Stimulated activated CD8-positive, alpha-beta memory T cell treated with anti-CD3 and anti-CD28 coated beads, Interleukin-4, amount 100 ng/mL, for 1 hour (primary cell): ENCODE measurements at places on chromosomes 7 and 10.

GRCh38 chr10:43110338-43111071 lies 27.7 kb upstream of the CSGALNACT2 start:
- no peak for DNase-seq

GRCh38 chr7:33719059-33719581 lies 186.2 kb upstream of the BMPER start:
- DNase-seq, result no peak

DNA sequence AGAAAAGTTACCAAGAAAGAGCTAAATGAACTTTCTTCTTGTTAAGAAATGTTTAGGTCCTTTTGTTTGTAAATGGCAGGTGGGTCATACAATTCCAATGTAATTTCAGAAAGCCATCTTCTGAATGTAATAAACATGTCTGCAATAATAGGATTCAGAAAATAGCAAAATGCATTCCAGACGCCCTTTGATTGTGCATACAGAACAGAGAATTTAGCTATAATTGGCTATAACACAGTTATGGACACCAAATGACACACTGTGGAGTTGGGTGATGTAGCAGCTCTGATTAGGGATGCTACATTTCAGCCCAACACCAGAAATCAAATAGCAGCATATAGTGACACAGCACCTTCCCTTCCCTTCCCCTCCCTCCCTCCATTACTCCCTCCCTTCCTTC lies 240.8 kb downstream of the SNX10 start:
- DNase-seq, result no peak

DNA sequence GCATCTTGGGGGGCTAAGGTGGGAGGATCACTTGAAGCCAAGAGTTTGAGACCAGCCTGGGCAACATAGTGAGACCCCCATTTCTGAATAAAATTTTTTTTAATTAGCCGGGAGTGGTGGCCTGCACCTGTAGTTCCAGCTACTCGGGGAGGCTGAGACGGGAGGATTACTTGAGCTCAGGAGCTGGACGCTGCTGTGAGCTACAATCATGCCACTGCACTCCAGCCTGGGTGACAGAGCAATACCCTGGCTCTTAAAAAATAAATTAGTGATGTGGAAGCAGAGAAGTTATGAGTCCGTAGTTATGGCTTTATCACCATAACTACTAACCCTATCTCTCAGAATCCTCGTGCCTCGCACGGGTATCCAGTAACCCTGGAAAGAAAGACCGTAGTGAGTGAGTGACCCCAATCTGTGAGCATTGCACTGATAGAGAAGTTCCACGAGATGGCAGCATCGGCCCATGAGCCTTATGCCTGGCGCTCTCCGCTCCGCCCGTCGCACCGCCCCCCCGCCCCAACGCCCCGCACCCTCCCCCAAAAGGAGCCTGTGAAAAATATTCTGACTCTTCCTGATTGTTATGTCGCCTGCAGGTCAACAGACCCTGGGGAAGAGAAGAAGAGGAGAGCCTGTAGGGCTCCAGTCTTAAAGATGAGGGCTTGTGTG lies 4.9 kb upstream of the SLC29A3 start:
- DNase-seq, result peak; percentile 35

- DNase-seq, result no peak
Measured at GRCh38 chr7:48249166-48249565, 77.9 kb downstream of the ABCA13 start.

GRCh38 chr10:44063686-44064085 lies 321.2 kb downstream of the CXCL12 start:
- DNase-seq, result no peak

DNA sequence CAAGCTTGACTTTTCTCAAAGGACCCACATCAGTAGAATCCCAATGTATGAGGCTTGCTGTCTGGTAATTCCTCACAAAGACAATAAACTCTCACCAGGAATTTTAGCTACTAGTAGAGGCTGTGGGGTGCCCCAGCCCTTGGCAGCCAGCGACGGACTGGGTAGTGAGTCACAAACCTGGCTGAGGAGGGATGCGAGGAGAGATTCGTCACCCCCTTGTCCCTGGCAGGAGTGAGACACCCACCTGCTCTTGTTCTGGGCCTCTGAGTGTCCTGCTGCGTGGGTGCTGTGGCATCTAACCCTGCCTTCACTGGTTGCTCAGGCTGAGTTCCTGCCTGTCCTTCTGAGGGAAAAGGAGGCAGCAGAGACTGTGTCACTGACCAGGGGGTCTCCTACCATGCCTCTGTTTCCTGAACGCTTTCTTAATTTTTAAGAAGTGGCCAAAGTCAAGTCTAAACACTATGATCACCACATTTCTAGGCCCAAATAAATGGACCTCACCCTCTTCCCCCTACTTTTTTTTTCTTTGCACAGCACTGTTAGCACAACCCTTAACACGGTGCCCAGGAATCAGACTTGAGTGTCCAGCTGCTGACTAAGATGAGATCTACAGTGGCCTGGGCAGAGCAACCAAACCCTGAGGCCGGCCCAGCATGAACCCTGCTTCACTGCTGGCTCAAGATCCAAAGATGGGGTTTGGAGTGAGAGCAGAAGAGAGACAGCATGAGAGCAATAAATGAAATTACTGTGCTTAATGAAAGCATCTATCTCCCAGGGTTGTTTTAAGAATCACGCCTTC lies 146.4 kb downstream of the ANLN start:
- DNase-seq, result no peak

DNA sequence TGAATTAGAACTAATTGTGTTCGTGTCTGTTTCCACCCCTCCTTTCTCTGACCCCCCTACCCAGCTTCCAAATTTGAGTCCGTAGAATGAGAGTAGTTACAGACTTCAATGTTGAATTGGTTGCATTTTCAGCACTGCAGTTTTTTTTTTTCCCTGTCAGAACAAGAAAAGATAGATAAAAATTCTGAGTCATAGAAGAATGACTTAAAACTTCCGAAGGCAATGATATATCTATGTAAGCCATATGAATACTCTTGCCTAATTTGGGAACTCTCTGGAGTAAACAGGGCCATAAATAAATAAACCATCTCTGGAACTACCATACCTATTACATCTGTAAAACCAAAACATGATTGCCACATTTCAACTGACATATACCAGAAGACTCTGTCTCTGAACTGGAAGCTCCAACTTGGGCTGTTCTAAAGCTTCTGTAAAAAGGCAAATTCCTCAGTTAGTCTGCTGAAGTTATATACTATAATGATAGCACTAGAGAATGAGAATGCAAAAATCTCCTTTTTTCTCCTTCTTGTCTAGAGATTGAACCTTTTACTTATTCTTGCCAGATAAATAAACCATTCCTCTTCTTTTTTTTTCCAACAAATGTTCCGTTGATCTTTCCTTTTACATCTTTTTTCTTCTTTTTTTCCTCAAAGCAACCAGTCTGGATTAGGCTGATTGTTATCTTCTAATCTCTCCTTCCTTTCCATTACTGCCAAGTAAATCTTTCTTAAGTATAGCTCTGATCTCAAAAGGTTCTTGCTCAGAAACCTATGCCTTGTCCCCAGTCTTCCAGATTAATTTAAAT lies 23.5 kb downstream of the VCL start:
- DNase-seq, result no peak

GRCh38 chr7:75872073-75872782 lies 6.6 kb upstream of the RHBDD2 start:
- DNase-seq, result no peak

GRCh38 chr7:134308548-134308947 lies 8.2 kb downstream of the SLC35B4 start:
- DNase-seq, result no peak

DNA sequence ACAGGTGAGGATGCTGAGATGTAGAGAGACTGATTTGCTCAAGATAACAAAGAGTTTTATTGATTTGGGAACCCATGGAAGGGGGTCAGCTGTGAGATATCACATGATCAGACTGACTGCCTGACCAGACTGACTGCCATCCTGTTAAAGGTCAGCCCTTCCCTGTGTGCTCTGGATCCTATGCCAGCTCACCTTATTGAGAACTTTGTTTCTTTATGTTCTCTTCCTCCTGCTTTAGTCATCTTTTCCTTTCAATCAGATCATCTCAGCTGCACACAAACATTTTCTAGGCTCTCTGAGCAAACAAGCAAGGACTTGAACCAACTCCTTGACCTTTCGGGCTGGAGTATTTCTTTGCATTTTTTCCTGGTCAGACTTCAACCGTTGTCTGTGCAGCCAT lies 50.0 kb upstream of the MTPN start:
- no peak for DNase-seq

DNA sequence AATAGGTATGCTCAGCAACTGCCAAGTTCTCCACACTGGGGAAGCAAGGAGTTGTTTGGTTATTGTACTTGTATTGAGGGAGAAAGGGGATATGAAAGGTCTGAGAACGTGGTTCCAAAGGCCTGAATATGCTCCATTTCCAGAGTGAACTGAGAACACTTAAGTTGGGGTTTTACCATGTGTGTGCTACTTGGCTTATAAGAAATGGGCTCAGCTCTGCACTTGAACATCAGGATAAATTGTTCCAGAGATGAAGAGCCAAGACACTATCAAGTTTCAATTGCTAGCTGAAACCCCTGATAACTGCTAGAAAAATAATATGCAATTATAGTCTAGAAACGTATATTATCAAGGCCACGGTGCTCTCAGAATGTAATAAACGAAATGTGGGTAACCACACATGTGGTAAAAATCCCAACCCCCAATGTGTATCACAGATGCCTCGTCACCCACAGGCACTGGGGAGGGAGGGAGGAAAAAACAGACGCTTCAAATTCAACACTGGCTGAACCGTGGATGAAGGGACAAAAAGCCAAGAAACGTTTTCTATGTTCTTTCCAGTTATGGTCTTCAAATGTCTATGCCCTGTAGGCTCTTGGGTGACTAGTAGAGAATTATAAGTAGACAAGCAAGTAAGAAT lies 16.3 kb downstream of the ELMO1 start:
- DNase-seq, result no peak

DNA sequence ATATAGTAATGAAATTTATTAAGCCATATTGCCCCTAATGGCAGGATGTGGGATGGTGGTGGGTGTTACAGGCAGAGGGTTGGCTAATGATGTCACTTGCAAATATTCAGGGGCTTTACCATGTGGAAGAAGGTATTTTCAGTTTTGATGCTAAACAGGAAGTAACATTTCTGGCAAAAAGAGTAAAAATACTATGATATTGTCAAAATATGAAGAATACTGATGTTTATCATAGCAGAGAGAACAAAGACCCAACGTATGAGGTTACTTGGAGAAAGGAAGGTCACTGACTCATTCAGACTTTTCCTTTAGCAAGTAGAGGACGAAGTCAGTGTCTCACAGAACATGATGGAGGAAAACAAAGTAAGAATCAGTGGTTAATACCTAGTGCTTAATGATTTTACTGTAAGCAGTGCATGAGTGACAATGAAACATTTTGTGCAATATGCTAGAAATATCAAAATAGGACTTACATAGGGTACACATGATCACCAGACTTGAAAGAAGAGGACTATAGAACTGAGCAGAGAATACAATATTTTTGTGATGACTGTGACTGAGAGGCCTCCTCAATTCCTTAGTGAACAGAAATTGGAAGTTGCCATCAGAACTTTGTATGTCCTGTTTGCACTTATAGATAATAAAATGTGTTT lies 89.7 kb upstream of the STEAP4 start:
- DNase-seq, result no peak

DNA sequence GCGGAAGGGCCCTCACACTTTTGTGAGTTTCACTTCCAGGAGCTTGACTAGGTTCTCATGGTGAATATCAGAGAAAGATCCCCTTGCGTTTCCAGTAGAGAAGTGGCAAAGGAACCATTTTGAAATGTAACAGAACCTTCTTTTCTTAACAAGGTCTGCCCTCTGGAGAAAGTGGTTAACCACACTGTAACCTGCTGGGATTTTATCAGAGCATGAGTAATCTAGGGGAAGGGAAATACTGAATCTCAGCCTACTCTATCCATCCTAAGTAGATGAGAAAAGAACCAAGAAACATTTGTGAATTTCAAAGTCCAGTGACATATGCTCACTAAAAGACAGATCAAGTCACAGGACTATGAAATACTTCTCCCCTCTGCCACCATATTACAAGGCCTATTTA lies 235.5 kb downstream of the ZEB1 start:
- DNase-seq, result no peak

DNA sequence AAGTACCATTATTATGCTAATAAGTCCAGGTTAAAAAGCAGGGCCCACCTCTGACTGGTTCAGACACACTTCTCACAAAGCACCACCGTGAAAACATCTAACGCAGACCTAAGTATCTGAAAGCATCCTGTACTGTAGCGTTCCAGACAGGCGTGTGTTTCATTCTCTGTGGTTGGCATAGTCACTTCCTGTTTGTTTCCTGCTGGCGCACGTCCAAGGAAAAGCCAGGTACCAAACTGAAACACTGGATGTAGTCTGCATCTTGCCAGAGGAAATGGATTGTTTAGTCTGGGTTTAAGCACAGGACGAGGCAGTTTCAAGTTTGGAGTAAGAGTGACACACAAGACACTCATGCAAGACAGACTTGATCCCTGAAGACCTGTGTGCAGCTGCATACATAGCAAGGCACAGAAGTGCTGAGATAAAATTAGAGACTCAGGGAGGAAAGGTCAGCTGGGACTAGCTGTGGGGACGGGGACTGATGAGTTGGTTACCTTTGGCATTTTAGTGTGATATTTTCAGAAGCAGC lies 23.3 kb downstream of the BPGM start:
- peak; percentile 44 for DNase-seq

DNA sequence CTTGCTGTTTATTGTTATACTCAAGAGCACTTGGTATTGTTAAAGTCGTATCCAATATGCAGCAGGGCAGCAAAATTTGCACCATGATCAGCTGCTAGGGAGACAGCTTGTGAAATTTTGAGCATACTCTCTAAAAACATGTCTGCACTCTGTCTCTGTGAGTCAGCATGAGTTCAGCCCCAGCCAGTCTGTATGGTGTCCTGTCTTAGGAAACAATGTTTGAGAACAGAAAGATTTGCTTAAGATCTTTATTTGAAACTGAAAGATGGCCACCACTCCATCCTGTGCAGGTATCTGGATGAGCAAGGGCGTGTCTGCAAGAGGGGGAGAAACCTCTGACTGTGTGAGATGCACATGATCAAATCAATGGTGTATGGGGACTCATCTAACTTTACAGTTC lies 97.1 kb downstream of the GNAI1 start:
- DNase-seq, result no peak

- DNase-seq, result no peak
Measured at GRCh38 chr7:130494431-130494858, 2.6 kb downstream of the MEST start.

DNA sequence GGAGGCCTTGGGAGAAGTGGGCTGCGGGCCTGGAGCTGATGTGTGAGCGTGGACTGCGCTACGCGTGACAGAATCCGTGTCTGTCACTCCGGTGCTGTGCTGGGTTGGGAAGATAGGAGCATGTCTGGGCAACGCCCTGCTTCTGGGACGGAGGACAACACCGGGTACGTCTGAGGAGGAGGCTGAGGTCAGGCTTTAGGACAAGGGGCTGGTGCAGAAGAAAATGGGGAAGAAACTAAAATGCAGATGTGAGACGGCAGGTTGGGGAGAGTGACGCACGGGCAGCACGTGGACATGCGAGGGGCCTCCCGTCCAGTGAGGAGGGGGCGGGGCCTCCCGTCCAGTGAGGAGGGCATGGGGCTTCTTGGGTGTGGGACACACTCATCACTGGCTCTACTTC lies 207.4 kb downstream of the DNAJB6 start:
- no peak for DNase-seq

- DNase-seq, result no peak
Measured at GRCh38 chr7:77290425-77290824, 90.8 kb upstream of the FGL2 start.

- no peak for DNase-seq
Measured at GRCh38 chr7:82578430-82578829, 134.9 kb upstream of the CACNA2D1 start.

- no peak for DNase-seq
Measured at GRCh38 chr7:98211221-98211675, at the start of gene BHLHA15. TSS of gene BHLHA15 (plus strand) at chr7:98211439. CDS start at chr7:98212310, 871 bp downstream.

- DNase-seq, result no peak
Measured at GRCh38 chr10:36675458-36675880, 449.9 kb upstream of the ANKRD30A start.

- no peak for DNase-seq
Measured at GRCh38 chr10:122084286-122085041, 95.5 kb downstream of the TACC2 start.
